ENCODE measurements at places on chromosomes 5 and 9.

GRCh38 chr5:83817591-83817990 lies 96.9 kb upstream of the HAPLN1 start:
- DNase-seq, result no peak

- no peak for DNase-seq
These were observed 199.8 kb downstream of the LRRC70 start for GRCh38 chr5:62778316-62779009.

DNA sequence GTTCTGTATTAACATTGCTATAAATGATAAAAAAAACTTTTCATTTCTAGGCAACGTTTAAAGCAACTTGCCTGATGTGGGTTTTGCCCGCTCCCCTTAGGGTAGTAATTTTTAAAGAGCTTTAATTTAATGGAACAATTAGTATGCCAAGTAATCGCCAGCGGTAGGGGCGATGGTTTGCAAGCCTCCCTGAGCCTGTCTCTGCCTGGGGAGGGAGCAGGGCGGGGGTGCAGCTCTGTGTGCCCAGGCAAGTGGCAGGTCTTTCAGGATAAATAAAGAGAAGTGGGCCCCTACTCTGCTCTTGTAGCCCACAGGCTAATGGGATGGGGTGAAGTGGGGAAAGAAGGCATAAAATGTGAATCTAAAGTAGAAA lies 13.8 kb upstream of the TGFBI start:
- DNase-seq, result no peak

GRCh38 chr5:218457-219291 lies 554 bp downstream of the SDHA start:
- peak; percentile 52 for DNase-seq

DNA sequence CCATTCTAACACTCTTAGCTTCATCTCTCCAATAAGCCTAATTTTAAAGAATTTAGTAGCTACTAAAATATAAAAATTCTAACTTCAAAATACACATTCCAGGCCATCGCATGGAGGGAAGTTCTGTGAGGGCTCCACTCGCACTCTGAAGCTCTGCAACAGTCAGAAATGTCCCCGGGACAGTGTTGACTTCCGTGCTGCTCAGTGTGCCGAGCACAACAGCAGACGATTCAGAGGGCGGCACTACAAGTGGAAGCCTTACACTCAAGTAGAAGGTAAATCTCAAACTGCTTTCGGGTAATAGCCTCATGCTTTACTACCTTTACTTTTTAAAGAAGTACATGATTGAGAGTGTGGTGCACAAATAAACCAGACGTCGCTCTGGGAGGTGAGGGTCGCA lies 94.8 kb downstream of the ADAMTS16 start:
- DNase-seq, result no peak

Measured in NCI-H510A treated with DMSO at 0.1 percent for 48 hours (cell line).